ENCODE measurements at places on chromosomes 13 and 19.

DNA sequence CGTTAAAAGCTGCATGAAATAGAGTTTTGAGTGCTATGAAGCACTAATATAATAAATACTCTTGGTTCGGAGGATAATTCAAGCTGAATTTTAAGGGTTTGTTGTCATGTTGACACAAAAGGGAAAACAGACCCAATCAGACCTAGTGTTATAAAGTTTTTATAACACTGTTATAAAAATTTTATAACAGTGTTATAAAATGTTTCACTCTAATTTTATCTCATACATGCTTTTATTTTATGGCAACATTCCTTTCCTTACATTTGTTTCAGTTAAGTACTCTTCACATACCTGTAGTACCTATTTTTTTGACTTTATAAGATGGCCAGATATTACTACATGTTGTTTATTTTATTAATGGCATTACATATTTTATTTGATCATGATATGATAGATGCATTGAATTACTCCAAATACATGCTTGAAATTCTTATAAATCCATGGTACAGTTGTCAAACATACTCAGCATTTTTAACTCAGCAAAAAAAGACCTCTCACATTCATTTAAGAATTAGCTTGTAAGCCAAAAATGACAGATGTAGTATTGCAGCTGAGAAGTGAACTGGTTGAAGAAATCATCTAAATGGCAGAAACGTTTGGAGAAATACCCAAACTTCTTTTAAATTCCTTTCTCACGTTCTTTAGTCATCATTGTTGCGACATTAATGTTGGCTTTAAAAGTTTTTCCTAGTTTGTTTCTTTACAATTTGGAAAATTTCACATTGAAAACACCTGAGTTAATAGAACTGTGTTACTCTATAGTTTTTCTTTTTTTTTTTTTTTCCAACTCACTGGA is 104.5 kb downstream of the PIBF1 start:
- no peak for DNase-seq

DNA sequence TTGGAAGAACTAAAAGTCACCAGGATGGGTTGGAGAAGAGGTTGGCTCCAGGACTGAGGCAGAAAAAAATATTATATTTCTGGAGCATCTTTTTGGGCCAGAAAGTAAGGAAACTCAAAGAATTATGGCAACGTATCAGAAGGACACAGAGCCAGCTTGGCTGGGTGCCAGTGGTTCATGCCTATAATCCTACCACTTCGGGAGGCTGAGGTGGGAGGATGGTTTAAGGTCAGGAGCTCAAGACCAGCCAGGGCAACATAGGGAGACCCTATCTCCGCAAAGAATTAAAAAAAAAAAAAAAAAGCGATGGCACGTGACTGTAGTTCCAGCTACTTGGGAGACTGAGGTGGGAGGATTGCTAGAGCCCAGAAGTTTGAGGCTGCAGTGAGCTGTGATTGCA is 108.1 kb downstream of the GADD45B start:
- DNase-seq: no peak

DNA sequence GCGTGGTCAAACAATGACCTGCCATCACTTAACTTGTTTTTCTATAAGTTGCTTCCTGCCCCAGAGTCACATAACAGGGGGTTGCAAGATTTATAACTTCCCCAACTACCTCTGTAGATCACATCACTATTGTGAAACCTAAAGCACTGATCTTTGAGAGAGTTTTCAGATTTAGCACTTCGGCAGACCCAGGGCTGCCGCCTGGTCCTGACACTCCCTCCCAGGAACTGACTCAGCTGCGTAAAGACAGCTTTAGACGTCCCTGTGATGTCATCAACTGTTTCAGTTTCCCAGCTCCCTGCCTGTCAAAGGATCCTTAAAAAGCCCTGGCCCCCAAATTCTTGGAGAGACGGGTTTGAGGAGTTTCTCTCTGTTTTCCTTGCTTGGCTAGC is 33.3 kb downstream of the IGFL2 start:
- DNase-seq: no peak

- DNase-seq: no peak
Observed at GRCh38 chr19:46460055-46460454, 11.3 kb downstream of the PNMA8A start.

- no peak for DNase-seq
Observed at GRCh38 chr19:4081441-4082129, 14.9 kb upstream of the ZBTB7A start.

GRCh38 chr13:76741624-76742023 is 144.6 kb downstream of the KCTD12 start:
- no peak for DNase-seq

GRCh38 chr13:106132216-106132615 is 403.2 kb downstream of the EFNB2 start:
- no peak for DNase-seq

DNA sequence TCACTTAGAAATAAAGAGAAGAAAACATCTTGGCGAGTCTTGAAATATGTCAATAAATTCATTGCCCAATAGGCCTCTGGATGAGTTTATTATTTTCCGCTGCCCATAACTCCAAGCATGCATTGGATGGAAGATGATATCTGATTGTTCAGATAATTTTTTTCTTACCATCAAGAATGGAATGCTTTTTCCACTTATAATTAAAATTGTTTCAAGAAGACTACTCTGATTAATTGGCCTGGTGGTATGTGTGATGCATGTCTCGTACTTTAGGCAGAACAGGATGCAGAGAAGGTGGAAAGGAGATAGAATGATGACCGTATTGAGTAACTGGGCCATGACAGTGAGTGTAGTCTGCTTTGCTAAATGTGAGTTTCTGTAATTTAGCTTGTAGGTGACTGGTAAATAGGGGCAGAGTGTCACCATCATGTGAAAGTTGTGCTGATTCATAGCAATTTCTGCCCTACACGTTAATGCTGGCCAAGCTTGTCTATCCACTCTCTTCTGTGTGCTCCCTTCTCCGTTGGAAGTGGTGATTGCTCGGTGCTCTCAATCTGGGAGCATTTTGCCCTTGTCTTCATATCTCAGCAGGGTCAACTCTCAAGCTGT is 13.5 kb upstream of the SPATA13 start:
- no peak for DNase-seq

DNA sequence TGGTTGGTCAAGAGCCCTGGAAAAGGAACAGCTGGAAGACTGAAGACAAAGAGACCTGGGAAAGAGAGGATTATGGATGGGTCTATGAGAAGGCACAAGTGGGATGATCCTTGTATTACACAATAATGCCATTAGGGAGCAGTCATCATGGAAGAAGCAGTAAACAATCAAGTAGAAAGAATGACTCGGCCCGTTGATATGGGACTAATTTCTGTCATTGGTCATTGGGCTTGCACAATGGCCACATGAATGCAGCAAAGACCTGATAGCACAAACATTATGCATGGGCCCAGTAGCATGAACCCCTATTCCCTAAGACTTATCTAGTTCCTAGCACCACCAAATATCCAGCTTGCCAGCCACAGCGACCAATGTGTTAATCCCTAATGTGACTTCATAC is 390.3 kb upstream of the ZNF507 start:
- no peak for DNase-seq

- no peak for DNase-seq
Observed at GRCh38 chr19:37309834-37310575, 60.9 kb upstream of the ZNF527 start.

GRCh38 chr13:63438951-63439350 is 2023.3 kb upstream of the PCDH20 start:
- no peak for DNase-seq

- no peak for DNase-seq
Observed at GRCh38 chr13:30900436-30900835, 5.6 kb upstream of the MEDAG start.

DNA sequence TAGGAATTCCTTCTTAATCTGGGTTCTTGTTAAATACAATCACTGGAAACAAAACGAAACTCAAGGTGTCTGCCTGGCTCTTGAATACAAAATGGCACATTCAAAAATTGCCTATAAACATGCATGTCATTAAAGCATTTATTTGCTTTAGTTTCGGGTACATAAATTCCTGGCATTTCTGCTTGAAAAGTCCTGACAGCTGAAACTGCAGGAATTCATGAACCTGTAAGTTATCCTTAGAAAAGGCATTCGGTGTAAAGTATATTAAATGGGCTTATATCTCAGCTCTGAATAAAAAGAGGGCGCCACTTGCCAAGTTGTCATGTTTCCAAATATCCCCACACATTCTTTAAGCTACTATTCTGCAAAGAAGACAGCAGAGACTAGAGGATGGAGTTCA is 32.9 kb downstream of the RXFP2 start:
- DNase-seq: no peak

- no peak for DNase-seq
Observed at GRCh38 chr13:94454906-94455305, 24.6 kb downstream of the DCT start.

GRCh38 chr19:40600570-40601133 is 517 bp upstream of the LTBP4 start:
- no peak for DNase-seq

DNA sequence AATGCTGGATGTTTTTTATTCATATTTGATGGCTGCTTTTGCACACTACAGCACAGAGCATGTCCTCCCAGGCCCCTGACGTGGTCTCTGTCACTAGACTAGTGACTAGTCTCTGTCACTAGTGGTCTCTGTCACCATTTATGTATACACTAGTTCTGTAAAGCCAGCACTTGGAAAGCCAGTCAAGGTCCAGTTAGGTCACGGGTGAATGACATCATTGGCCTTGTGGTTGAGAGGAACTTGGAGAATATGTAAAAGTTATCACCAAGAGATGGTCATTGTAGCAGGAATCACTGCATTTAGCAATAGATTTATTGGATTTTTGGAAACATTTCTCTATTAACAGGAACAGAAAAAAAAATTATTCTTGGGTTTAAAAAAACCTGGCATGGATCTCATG is 72.9 kb downstream of the SHISA2 start:
- DNase-seq: no peak

DNA sequence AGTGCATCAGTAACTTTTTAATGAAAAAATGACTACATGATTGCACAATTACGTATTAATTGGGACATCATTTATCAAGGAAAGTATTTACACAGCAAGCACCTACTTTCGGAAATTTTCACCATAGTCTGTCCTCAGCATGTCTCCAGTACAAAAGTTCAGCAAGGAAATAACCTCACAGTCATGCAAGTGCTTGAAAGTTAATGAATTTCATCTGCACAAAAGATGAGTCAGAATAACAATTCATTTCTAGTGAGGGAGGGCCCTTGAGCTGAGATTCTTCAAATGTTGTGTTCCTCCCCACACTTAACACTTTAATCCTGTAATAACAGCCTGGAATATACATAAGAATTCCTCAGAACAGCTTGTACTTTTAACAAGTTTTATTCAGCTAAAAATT is 49.0 kb upstream of the OXGR1 start:
- DNase-seq: no peak

DNA sequence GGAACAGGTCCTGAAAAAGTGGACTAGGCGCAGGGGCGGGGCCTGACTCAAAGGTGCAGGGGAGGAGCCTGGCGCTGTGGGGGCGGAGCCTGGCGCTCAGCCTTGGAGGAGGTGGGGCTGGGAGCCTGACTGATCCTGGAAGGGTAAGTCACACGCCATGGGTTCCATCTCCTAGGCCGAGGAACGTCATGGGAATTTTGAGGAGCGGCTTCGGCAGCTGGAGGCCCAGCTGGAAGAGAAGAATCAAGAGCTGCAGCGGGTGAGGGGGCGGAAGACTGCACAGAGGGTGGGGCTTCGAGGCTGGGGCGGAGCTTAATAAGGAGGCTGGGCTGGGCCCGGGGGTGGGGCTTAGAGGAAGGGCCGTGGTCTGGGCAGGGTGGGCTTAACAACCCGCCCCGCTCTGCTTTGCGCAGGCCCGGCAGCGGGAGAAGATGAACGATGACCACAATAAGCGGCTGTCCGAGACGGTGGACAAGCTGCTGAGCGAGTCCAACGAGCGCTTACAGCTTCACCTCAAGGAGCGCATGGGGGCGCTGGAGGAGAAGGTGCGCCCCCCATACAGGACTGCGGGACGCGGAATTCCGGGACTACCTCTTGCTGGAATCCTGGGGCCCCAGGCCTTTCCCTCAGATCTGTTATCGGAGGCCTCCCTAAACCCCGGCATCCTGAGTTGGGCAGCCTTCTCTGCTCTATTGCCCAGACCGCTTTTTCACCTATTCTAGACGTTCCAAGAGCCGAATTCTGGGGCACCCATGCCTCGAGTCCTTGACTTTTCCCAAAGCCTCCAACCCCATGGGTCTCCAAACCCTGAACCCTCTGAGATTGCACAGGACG is 14.5 kb downstream of the PPFIA3 start:
- DNase-seq: no peak

- no peak for DNase-seq
Observed at GRCh38 chr13:75129331-75129730, 352.6 kb downstream of the TBC1D4 start.

GRCh38 chr13:38180670-38181069 is 169.0 kb upstream of the UFM1 start:
- no peak for DNase-seq

GRCh38 chr13:30865123-30866049 is 40.7 kb upstream of the MEDAG start:
- DNase-seq: peak; percentile 8

GRCh38 chr13:95201814-95202651 is 99.2 kb downstream of the ABCC4 start:
- no peak for DNase-seq

DNA sequence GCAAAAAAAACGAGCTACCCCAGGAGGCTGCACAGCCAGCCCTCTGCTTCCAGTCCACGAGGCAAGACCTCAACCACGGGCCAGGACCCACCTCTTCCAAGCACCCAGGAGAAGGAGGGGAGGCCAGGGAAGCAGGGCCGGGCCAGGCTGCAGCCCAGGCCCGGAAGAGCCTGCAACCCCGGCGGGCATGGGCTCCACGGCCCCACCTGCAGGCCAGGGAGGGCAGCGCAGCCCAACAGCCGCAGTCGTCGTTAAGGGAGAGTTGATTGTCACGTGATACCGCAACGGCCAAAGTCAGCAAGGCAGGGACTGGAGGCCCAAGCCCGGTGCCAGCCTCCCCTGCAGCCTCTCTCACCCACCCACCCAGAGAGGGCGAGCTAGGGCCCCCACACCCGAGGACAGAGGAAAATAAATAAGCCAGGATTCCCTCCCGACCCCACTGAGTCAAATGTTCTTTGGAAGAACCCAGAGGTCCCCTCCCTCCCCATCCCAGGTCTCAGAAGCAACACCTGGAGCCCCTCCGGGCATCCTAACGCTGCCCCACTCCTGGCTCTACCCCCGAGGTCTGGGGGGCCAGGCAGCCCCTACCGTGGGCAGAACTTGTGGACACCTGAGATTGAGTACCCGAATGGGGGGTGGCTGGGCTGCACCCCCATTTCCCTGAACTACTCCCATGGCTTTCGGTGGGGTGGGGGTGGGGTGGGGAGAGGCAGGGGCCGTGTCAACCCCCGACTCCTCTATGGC is 5.2 kb upstream of the REXO1 start:
- peak; percentile 71 for DNase-seq

- DNase-seq: no peak
Observed at GRCh38 chr13:106262886-106263285, 272.6 kb downstream of the EFNB2 start.

GRCh38 chr13:86976521-86977324 is 694.4 kb upstream of the SLITRK5 start:
- no peak for DNase-seq

DNA sequence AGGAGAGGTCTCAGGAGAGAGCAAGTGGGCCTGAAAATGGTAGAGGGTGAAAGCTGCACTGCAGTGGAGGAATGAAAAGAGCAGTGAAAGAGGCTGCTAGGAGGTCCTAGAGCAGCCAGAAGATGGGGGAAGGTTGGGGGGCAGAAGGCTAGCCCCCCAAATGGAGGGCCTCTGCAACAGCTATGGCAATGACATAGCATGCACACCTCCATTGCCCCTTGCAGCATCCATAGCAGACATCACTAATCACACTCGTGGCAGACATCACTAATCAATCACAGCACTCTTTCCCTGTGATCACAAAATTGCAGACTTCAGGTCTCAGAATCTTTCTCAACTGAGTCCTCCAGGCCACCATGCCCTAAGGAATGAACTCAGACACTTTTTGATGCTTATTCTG is 21.9 kb downstream of the CCL25 start:
- no peak for DNase-seq

All from activated CD8-positive, alpha-beta memory T cell treated with anti-CD3 and anti-CD28 coated beads for 1 hour (primary cell).